GM23248 (cell line): ENCODE measurements at places on chromosomes 5 and 9. TPM values are rescaled to one million over a fixed set of nuclear protein-coding genes. Genes with fewer than 3 reads are reported as not detected.

GRCh38 chr5:29161399-29162291, 2031.8 kb upstream of the CDH6 start:
- DNase-seq, result no peak

DNA sequence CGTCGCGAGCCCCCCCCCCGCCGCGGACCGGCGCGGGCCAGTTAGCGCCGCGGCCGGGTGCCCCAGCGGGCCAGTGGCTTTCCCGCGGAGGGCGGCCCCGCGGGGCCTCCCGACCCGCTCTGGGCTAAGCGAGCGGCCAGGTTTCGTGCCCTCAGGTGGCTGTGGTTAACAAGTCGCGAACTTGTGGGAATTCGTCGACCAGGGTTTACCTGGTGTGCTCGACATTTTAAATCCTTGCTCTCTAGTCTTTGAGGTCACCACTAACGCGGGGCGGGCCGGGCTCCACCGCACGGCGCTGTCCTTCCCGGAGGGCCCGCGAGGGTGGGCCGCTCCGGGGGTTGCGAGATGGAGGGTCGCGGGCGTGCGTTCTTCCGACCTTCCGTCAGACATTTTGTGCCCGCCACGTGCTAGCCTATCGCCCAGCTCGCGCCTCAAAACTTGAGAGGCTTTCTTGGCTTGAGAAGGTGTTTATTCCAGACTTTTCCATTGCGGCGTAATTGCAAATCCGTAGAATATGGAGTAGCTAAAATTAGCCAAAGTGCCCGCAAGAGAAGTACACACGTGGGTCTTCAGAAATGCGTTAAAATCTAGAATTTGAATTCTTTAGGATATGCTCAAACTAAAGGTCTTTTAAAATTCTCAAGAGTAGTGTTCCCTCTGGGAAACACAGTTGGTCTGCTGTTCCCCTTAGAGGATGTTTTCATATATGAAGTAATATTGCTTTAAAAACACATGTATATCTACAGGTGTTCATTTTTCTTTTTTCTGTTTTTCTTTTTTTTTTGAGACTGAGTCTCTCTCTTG, 2.1 kb downstream of the ANP32B start:
- peak; percentile 64 for DNase-seq

DNA sequence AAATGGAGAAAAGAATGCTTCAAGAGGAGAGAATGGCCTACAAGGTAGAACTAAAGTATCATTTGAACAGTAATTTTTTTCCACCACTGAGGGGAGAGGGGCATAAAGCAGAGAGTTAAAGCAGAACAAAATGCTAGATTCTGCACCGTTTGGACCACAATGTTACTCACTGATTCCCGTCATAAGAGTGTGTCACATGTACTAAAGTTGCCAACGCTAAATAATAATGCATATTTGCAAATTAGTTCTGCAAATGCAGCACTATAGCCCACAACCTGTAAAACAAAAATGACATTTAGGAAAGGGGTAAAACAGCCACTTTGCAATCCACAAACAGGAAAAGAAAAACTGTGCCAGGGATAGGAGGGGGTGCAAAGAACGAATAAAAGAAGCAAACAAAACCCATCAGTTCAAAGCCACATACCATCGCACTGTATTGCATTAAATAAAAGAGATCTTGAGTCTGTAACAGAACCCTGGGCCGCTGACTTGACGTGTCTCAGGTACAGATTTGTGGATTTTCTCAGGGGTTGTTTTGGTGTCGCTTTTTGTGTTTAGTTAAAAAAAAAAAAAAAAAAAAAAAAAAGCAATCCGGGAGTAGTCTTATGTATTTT, 7.7 kb upstream of the NFIB start:
- DNase-seq, result peak; percentile 55

DNA sequence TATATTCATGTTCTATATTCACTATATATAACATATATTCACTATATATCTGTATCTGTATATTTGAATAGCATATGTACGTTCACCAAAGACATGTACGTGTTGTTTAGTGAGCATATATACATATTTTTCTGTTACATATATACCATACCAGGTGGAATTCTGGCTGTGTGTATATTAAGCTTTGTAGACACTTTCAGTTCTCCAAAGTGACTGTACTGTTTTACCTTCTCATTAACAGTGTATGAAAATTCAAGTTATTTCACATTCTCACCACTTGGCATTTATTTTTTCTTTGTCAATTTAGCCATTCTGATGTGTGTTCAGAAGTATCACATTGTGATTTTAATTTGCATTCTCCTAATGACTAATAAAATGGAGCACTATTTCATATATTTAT, 52.2 kb downstream of the DROSHA start:
- no peak for DNase-seq

GRCh38 chr9:131715906-131716305, 24.0 kb downstream of the RAPGEF1 start:
- DNase-seq, result peak; percentile 48

GRCh38 chr5:11596185-11596584, 308.1 kb downstream of the CTNND2 start:
- DNase-seq, result no peak

RGS7BP gene
- total RNA-seq, result 0.11 TPM in 1 of 2 replicates, not detected in the other

GRCh38 chr5:136191304-136192014, 1.5 kb downstream of the SMIM32 start:
- peak; percentile 73 for DNase-seq

- DNase-seq, result peak; percentile 23
Measured at GRCh38 chr5:151614565-151614964, 23.4 kb upstream of the FAT2 start.

DNA sequence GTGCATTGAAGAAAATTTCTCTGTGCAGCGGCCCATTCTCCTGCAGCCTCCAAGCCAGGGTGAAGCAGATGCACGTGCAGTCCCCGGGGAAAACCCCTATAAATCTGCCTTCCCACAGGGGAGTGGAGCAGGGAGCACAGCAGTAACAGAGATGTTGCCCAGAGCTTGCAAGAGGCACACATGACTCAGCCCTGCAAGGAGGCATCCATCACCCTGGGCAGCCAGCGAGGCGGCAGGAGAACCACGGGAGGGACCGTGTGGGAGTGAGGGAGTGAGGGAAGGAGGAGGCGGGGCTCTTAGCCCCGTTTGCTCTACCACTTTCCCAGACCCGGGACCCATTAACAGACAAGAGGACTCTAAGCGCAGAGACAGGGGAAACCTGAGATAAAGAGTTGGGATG, 96.2 kb upstream of the ARAP3 start:
- DNase-seq, result peak; percentile 91

DNA sequence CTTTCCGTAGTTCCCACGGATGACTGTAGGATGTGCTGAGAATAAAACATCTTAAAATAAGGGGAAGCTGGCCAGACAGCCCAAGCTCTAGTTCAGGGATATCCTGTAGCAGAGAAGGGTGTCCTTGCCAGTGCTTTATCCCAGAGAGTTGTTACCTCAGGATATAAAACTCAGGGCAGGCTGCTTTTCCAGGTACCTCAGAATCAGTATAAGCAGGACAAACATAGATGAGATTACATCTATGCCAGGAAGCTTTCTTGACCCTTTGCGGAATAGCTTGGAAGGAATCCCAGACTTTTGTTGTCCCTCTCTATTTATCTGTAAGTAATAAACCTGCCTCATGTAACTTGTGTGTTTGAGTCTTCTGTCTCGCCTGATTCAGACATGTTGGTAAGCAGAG, 565.7 kb downstream of the PRDM9 start:
- DNase-seq, result no peak

TTC39B gene
- 8.6 and 10.9 TPM in 2 replicates for total RNA-seq

DNA sequence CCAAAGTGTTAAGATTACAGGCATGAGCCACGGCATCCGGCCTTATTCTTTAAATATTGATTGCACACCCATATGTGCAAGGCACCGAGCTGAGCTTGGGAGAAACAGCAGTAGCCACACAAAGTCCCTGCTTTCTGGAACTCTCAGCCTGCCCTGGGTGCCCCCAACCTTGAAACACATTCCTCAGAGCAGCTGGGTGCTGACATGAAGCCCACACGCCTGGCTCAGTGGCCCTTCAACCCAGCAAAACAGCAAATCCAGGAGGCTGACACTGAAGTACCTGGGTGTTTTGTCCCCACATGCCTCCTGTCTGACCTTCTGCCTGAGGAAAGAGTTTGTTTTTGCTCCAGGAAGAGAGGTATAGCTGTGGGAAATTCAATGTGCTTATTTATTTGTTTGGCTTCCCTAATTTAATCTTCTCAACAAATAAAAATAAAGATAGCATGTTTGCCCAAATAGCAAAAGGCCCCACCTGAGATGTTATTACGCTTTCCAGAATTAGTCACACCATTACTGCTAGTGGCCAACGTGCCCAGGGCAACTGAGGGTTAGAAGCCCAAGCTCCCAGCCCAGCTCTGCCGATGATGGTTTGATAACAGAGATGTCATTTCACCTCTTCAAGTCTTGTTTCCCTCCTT, 13.4 kb upstream of the TCOF1 start:
- no peak for DNase-seq

GRCh38 chr9:107983181-107983603, 493.6 kb upstream of the KLF4 start:
- peak; percentile 91 for DNase-seq

DNA sequence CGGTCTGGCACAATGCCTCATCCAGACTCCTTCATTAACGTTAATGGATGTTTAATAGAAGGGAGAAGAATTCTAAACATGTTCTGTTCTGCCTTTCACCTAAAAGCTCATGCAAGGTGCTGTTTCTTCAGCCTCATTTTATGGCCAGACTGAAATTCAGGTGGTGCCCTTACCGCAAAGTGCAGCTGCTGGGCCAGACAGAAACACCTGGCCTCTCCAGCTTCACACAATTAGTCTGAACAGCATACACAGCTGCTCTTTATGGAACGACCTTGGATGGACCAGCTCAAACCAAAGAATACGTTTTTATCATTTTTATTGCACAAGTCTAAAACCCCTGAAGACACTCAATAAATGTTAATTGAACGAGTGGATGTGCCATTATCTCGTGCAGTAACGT, 4.6 kb downstream of the SNCAIP start:
- no peak for DNase-seq

GRCh38 chr9:126475933-126476555, 137.7 kb upstream of the LMX1B start:
- no peak for DNase-seq

DNA sequence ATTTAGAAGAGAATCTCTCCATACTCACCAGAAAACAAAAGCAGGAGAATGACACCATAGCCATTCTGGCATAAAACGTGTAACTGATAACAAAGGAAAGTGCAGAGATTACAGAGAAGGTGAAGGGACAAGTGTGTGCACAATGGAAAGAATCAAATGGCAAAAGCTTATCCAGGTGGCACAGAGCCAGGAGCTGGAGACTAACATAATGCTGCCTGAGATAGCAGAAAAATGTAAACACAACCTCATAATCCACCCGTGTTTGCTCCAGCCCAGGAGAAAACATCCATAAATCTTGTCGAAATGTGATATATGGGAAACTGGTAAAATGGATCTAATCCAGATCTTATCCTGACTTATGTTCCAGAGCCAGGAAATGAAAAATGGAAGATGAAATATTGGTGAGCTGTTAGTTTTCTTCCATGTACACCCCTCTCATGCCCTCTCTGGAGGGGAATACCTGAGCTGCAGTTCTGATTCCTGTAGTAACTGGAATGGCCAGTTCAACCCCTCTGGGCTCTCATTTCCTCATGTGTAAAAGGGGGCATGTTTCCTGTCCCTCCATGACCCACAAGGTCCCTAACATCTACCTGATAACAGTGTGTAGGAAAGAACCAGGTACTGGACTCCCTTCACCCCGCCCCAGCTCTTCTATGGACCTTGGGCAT, 212.3 kb upstream of the DAPK1 start:
- no peak for DNase-seq

RNF183 gene
- not detected in 2 replicates for total RNA-seq

AHRR gene
- 33.7 and 40.0 TPM in 2 replicates for total RNA-seq

GRCh38 chr5:134600600-134600999, 32.0 kb downstream of the SAR1B start:
- DNase-seq, result peak; percentile 71

- no peak for DNase-seq
Measured at GRCh38 chr5:68960456-68960855, 133.4 kb upstream of the SLC30A5 start.

GRCh38 chr5:114940709-114941108, 229.0 kb downstream of the TRIM36 start:
- no peak for DNase-seq

SLC45A2 gene
- not detected in 2 replicates for total RNA-seq

DNA sequence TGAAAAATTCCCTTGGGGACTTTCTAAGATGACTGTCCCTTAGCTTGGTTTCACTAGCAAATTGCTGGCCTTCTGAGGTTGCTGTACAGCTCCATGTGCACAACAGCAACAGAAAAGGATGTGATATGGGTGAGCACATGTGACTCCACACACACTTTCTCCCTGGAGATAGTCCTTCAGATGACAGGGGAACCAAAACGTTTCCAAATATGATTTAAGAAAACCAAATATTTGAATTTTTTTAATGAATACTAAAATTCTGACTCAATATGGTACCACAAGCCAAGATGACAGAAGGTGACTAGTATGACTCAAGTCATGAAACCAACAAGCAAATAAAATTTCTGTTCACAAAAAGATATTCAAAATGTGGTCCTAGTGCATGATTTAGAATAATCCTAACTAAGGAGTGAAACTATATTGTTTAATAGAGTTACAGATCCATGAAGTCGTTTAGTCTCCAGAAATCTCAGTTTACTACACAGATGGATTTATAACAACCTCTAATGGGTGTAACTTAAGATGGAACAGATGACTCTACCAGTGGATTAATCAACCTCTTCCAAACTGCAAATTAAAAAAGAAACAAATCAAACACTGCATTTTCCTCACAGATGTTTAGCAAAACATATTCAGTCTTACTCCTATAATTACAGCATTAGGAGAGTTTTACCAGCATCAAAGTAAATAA, 144.8 kb upstream of the PIK3R1 start:
- DNase-seq, result peak; percentile 61

GRCh38 chr5:35861718-35862117, 5.0 kb downstream of the IL7R start:
- peak; percentile 17 for DNase-seq
